ENCODE measurements at places on chromosomes 16 and 17.

DNA sequence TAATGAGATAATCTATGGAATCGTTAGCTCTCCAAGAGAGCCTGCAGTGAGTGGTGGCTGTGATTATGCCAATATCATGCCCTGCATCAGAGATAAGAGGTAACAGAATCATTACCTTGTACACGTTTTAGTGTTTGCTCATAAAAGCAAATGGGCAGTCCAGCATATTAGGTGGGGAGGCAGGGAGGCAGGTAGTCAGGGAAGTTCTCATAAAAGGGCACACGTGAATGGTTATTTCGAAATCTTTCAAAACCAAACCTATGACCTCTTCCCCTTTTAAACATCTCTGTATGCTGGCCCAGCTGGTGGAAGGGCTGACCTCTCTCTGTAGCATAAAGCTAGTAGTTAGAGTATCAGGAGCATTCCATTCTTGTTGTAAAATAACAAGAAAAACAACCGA is 51.7 kb downstream of the VAT1L start:
- ATAC-seq, result no peak

- no peak for ATAC-seq
These were observed 3.5 kb upstream of the CES4A start for GRCh38 chr16:66984892-66985311.

- no peak for ATAC-seq
These were observed 2.1 kb upstream of the UBB start for GRCh38 chr17:16378636-16379282.

GRCh38 chr16:27795992-27796614 is 246.2 kb downstream of the KATNIP start:
- ATAC-seq, result peak; percentile 62

DNA sequence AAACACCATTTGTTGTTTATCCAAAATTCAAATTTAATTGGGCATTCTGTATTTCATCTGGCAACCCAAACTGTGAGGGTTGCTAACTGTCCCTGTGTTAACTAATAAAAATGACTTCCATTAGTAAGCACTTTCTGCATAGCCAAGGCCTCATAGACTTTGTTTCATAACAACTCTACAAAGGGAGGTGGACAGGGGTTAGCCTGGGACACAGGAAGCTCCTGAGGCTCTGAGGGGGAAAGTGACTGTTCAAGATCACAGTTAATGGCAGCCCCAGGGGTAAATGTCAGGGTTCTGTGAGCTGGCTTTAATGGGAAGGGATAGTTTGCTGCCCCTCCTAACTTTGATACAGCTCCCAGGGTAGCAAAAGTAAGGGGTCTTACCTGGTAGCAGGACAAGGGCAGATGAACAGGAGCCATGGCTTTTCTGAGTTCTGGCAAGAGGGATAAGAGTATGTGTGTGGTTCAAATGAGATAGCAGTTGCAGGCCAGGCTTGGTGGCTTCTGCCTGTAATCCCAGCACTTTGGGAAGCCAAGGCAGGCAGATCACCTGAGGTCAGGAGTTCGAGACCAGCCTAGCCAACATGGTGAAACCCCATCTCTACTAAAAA is 2.2 kb downstream of the HEATR9 start:
- ATAC-seq, result no peak

DNA sequence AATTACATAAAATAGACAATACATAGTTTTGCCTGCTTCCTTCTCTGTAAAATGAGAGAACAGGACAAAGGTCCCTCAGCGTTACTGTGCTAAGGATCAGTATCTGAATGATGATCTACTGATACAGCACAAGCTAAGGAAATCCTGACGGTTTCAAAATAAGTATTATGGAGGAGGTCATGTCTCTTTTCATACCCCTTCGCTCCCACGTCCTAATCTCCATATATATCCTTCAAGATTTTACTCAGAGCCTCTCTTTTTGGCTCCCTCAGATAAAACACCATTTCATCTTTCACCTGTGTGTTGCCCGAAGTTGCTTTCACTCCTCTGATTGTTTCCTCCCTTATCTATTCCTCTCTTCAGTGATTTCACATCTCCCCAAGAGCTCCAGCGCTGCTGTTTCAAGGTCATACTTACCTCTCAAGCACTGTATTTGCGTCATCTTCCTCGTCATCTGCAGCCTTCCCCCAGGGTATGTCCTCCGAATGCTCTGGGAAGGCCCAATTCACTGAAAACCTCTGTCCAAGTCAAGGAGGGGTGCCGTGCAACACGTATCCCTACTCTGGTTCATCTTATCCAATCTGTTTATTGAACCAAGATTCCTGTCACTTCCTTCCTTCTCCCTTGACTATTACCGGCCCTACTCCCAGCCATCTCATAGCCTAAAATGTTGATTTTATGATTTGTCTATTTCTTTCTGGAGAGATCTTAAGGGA is 1.2 kb upstream of the BLTP2 start:
- no peak for ATAC-seq

DNA sequence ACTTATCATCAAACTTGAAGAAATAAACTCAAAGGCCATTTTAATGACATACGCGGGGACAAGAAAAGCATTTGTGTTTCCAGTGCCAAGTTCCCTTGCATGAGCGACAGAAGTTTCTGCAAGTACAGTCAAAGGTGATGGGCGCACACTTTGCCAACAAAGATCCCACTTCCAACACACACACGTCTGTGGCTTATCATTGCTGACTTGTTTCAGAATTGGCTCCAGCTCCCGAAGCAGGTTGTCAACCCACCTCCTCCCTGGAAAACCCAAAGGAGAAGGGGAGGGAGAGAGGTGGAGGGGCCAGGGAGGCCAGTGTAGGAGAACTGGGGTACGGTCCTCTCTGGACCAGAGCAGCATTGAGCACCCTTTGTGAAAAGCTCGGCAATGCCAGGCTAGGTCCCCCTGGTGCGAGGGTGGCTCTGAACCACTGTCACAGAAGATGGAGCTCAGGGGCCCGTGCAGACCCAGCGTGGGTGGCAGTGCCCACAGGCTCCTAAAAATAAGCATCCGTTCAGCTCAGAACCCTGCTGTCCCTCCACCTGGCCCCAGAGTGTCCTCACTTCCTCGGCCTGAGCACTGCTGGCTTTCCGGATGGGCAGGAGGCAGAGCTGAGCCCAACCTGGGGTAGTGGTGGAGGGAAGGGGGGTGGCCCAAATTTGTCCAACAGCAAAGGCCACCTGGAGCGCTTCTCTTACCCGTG is 33.2 kb downstream of the RBFOX3 start:
- no peak for ATAC-seq

- ATAC-seq, result no peak
These were observed 26.8 kb downstream of the SIAH1 start for GRCh38 chr16:48358419-48358818.

GRCh38 chr17:19630661-19631060 is 17.9 kb upstream of the ALDH3A2 start:
- no peak for ATAC-seq

- ATAC-seq, result no peak
These were observed 21.7 kb downstream of the MYL4 start for GRCh38 chr17:47230864-47231263.

GRCh38 chr17:65407017-65407416 is 154.4 kb downstream of the AXIN2 start:
- ATAC-seq, result peak; percentile 31

DNA sequence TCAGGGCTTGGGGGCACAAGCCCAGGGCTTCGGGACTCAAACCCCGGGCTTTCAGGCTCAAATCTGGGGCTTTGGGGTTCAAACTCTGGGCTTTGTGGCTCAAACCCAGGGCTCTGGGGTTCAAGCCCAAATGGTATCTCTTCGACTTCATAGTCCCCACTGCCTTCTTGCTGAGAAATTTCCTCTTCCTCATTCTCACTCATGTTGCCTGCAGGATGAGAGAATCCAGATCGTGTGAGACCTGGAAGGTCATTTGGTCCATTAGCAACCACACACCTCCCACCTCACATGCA is 576 bp downstream of the ZNF768 start:
- ATAC-seq, result no peak

- ATAC-seq, result no peak
These were observed 61.4 kb downstream of the VAT1L start for GRCh38 chr16:77849646-77850258.

- ATAC-seq, result no peak
These were observed 28.3 kb downstream of the VPS35L start for GRCh38 chr16:19583665-19584300.

DNA sequence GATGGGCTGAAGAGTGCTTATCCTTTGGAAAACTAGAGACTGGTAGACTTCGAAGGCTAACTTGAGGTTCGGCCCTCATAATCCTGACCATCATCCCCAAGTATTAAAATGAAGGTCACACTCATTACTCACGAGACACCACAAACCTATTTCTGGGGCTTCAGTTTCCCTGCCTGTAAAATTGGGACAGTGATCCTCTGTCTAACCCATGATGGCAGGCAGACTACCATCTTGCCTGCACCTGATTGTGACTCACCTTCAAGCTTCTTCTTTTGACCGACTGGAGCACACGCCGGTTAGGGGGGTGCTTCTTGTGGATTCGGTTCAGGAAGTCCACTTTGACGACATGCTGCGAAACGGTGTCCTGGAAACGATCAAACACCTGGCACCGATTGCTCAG is 14.2 kb upstream of the DHRS13 start:
- no peak for ATAC-seq

Measured in motor neuron (in vitro differentiated cells).